Lung (tissue), 17 donors: ENCODE measurements at places on chromosomes 12 and 14. TPM values are rescaled to one million over a fixed set of nuclear protein-coding genes. Genes with fewer than 3 reads are reported as not detected.

PROX2 gene
- polyA plus RNA-seq = 0.01 TPM

PTPRQ gene
- 1.8 TPM for polyA plus RNA-seq

CNTN1 gene
- 0.47 TPM for polyA plus RNA-seq

RFX4 gene
- not detected for polyA plus RNA-seq

TOMM20L gene
- polyA plus RNA-seq = not detected

JAG2 gene
- polyA plus RNA-seq = 14.1 TPM

DNA sequence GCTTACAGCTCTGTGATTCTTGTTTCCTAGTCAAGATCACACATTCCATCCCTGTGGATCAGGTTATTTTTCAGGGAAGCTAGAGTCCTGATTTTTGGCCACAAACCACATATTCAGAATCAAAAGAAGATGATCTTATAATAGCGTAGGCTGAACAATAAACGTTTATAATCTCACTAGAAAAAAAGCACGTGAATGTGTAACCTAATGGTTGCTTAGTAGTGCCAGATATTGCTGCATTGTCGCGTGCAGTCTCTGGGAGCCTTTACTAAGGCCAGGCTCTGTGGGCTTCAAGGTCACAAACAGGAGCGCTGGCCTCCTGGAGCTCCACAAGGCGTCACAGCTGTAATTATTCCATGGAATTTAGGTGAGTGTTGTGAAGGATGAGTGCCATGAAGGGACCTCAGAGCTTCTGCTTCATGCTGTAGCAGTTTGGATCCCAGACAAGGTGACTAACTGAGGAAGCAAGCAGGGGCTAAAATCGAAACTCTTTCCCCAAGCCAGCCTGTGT lies 17.4 kb downstream of the CDKN1B start:
- no peak for DNase-seq
- no peaks in the 10 kb centered on the region for H3K36me3 ChIP-seq
- no peaks in the 10 kb centered on the region for H3K27me3 ChIP-seq
- H3K27ac ChIP-seq = peak overlapping the region; percentile 49
- peaks cover 4% of the 10 kb centered on the region for H3K4me1 ChIP-seq

- no peaks in the 10 kb centered on the region for H3K27me3 ChIP-seq
- no peak overlapping the region for H3K4me3 ChIP-seq
- no peaks in the 10 kb centered on the region for H3K36me3 ChIP-seq
- DNase-seq = peak; percentile 44
- H3K4me1 ChIP-seq = peaks cover 3% of the 10 kb centered on the region
These were observed 29.2 kb upstream of the FOS start for GRCh38 chr14:75249251-75249957.

DNA sequence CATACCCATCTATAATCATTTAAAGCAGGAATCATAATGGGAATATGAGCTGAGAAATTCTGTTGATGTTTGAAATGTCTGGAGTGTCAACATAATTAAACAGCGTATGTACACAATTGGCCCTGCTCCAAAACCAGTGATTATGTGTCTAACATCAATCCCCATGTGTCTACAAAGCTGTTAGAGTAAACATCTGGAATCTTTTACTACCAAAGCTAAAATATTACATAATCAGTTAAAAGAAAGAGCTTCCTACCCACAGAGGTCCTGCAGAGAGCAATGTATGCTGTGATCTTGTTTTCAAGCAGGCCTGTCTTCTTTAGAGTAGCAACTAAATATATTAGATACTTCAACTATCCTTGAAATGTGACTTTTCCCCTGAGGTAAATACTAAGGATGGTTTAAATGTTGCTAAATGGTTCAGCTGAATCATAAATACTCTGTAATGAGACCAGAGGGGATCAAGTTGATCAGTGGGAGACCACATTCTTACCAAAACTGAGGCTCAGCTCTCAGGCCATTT lies 74.3 kb downstream of the RASSF8 start:
- H3K4me1 ChIP-seq = peaks cover 29% of the 10 kb centered on the region
- DNase-seq = peak; percentile 90
- H3K4me3 ChIP-seq = no peak overlapping the region
- H3K27ac ChIP-seq = no peak overlapping the region

DNA sequence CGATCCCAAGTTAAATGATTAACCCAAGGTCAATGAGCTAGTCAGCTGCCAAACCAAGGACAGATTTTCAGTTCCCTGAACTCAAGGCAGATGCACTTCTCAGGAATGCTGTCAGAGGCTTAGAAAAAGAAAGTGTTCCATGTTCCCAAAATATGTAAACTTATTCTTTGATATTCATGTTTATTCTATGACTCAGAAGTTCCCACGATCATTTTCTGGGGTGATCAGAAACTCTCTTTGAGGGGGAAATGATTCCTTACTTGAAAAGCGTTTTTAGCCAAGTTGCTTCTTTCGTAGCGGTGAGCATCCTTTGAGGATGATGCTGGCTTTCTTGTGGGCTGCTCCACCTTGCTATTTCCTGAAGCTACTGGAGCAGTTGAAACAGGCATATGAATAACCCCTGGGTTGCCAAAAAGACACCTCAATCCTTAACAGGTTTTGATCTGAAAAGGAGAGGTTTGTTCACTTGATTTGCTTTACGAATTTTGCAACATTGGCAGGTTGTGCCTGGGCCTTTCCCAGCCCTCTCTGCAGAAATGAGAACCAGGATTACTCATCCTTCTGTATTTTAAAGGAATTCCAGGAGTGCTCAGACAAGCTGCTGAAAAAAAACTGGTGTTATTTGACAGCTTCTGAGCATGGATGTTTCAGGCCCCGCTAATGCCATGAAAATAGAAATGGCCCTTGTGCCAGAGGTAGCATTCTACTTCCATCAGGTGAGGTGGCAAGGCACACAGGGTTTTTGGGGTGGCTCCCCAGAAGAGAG lies 121.4 kb upstream of the HIF1A start:
- H3K4me3 ChIP-seq = no peak overlapping the region
- no peaks in the 10 kb centered on the region for H3K36me3 ChIP-seq

DNA sequence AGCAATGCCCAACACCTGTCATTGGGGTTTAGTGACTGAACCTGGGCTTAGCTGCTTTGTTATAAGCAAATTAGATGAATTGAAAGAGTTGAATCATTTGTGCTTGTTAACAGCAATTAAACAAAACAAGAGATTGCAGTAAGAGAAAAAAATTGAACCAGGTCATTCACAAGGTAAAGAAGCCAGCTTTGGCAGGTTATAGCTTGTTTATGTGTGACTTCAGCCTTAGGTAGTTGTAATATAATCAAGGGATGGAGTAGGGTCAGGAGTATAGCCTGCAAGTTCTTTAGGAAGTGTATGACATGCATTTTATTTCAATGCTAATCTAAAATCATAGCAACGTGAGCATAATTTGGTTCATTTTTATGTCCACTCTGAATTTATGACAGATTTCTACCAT lies 63.4 kb upstream of the PLEKHG3 start:
- no peaks in the 10 kb centered on the region for H3K4me1 ChIP-seq
- DNase-seq = no peak
- H3K4me3 ChIP-seq = no peak overlapping the region
- H3K27ac ChIP-seq = no peak overlapping the region
- H3K27me3 ChIP-seq = no peaks in the 10 kb centered on the region

DNA sequence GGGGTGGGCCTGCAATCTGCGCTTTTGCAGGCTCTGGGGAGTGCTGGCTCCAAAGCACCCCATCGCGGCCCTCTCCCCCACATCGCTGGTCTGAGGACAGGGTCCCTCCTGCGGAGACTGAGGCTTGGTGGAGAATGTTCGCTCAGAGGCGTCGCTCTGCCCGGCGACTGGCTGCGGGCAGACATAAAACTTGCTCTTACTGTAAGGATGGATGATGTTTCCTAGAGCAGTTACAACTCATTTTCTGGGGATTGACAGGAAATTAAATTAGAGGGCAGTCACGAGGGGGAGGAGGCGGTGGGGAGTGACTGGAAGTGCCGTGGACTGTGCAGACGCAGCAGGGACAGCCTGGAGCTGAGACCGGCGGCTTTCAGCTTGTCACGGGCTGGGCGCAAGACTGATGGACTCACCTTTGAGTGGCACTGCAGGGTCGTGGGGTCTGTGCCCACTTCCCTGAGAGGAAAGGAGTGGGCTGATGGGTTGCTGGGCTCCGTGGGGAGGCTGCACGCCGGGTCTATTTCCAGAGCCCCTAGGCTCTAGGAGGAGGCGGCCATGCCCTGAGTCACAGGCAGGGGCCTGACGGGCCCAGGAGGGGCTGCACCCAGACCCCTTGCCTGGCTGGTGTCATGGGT lies 32.8 kb downstream of the NOC4L start:
- H3K4me3 ChIP-seq = no peak overlapping the region
- H3K27me3 ChIP-seq = no peaks in the 10 kb centered on the region
- no peak overlapping the region for H3K27ac ChIP-seq
- DNase-seq = no peak
- no peaks in the 10 kb centered on the region for H3K36me3 ChIP-seq

- H3K4me3 ChIP-seq = peak overlapping the region; percentile 95
- H3K36me3 ChIP-seq = peaks cover 18% of the 10 kb centered on the region
- no peak overlapping the region for H3K27ac ChIP-seq
- peaks cover 15% of the 10 kb centered on the region for H3K4me1 ChIP-seq
- DNase-seq = peak; percentile 17
These were observed 484 bp downstream of the ALKBH1 start for GRCh38 chr14:77707355-77707723.

DNA sequence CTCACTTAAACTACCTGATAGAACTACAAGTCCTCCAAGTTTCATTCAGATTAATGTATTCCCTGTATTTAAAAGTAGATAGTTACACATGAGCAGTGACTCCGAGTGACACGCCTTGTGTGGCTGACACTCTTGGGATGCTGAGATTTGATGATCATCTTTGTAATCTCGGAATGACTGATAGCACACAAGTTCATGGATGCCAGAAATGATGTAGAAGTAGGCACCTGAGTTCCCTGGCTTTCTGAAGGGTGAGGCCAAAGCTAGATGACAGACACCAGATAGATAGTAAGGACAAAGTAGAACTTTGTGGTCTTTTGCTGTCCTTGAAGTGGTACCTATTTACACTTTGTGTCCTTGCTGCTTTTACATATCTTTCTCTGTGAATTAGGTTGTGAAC lies 491.2 kb downstream of the PCNX1 start:
- DNase-seq = no peak
- no peaks in the 10 kb centered on the region for H3K27me3 ChIP-seq
- H3K4me1 ChIP-seq = peaks cover 9% of the 10 kb centered on the region

- no peaks in the 10 kb centered on the region for H3K27me3 ChIP-seq
- no peaks in the 10 kb centered on the region for H3K4me1 ChIP-seq
- H3K27ac ChIP-seq = no peak overlapping the region
- H3K4me3 ChIP-seq = no peak overlapping the region
- H3K36me3 ChIP-seq = no peaks in the 10 kb centered on the region
These were observed 36.3 kb upstream of the OAS1 start for GRCh38 chr12:112870267-112870980.

GRCh38 chr12:203462-204260 lies 10.3 kb downstream of the SLC6A12 start:
- peak; percentile 45 for DNase-seq
- no peak overlapping the region for H3K4me3 ChIP-seq

GRCh38 chr14:75626396-75626795 lies 34.3 kb downstream of the ERG28 start:
- H3K4me1 ChIP-seq = no peaks in the 10 kb centered on the region
- H3K36me3 ChIP-seq = peaks cover 5% of the 10 kb centered on the region
- H3K27ac ChIP-seq = no peak overlapping the region
- H3K27me3 ChIP-seq = no peaks in the 10 kb centered on the region
- DNase-seq = no peak

DNA sequence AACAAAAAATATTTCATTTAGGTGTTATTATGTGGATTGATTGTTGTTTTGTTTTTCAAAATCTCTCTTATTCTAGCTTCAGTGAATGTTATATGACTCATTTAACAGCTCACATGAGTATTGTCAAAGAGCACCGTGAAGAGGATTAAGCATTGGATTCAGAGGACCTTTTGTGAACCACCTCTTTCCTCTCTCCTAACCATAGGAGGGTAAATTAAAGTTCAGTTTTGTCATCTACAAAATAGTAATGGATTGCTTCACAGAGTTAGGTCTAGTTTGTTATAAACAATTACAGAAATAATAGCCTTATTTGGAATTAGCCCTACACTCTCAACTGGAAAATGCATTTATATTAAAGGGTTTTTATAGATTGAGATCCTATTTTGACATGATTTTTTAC lies 962 bp upstream of the KERA start:
- H3K27me3 ChIP-seq = no peaks in the 10 kb centered on the region
- H3K27ac ChIP-seq = no peak overlapping the region
- DNase-seq = no peak
- no peaks in the 10 kb centered on the region for H3K36me3 ChIP-seq
- H3K4me1 ChIP-seq = peaks cover 9% of the 10 kb centered on the region
- H3K4me3 ChIP-seq = no peak overlapping the region

DNA sequence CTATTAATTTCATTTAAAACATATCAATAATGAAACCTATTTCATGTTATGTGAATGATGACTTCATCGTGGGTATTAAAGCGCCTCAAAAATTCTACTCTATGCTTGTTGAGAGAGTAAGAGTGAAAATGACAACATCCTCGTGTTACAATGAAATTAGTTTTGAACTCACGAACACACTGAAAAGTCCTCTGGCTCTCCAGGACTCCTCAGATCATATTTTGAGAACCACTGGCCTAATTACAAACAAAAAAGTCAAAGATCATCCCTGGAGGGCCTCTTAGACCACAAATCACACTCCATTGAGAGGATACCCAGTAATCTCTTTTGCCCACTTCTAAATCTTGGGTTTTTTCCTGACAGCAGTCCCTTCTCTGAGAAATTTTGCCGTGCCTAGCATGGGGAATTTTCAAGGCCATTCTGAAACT lies 19.1 kb downstream of the DAAM1 start:
- DNase-seq = no peak
- H3K27me3 ChIP-seq = no peaks in the 10 kb centered on the region
- H3K27ac ChIP-seq = no peak overlapping the region
- H3K4me1 ChIP-seq = peaks cover 47% of the 10 kb centered on the region

GRCh38 chr12:4978737-4979136 lies 64.9 kb upstream of the KCNA5 start:
- no peaks in the 10 kb centered on the region for H3K36me3 ChIP-seq
- no peak overlapping the region for H3K4me3 ChIP-seq
- no peak overlapping the region for H3K27ac ChIP-seq
- no peaks in the 10 kb centered on the region for H3K27me3 ChIP-seq
- DNase-seq = no peak

DNA sequence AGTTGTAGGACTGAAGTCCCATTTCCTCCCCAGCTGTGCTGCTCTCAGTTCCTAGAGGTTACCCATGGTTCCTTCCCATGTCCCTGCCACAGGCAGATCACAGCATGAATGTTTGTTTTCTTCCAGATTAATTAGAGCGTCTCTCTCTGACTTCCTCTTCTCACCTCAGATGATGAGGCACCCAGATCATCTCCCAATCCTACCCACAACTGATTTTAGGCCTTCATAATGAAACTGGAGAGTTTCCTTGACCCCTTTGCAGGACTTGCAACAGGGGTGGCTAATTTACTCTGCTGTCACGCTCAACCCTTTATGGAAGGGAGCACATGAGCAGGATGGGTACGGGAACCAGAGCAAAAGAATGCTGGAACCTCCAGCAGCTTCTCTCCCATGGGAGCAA lies 32.1 kb upstream of the TXNRD1 start:
- H3K27me3 ChIP-seq = no peaks in the 10 kb centered on the region
- no peaks in the 10 kb centered on the region for H3K36me3 ChIP-seq
- H3K4me1 ChIP-seq = peaks cover 2% of the 10 kb centered on the region
- no peak overlapping the region for H3K27ac ChIP-seq
- no peak for DNase-seq

DNA sequence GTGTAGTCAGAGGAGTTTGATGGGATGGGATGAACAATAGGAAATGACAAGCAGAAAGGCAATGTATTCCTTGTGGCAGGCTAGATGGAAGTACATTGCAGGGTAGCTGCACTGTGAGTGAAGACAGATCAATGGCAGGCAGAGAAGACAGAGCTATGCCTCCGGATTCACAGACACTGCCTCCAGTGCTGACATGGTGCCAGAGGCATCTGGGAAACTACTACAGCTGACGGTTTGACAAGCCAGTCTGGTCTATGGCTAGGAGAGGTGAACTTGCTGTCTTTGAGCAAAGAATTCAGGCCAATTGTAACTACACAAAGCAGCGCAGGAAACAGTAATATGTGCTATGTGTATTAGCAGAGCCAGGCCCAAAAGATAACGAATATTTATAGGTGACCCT lies 193.5 kb downstream of the DIO2 start:
- no peaks in the 10 kb centered on the region for H3K36me3 ChIP-seq
